ENCODE measurements at places on chromosomes 1 and 21.

GRCh38 chr1:40357625-40358024 is 15.9 kb upstream of the SMAP2 start:
- DNase-seq = no peak

GRCh38 chr1:187891993-187892682 is 1063.4 kb downstream of the PLA2G4A start:
- DNase-seq = no peak

DNA sequence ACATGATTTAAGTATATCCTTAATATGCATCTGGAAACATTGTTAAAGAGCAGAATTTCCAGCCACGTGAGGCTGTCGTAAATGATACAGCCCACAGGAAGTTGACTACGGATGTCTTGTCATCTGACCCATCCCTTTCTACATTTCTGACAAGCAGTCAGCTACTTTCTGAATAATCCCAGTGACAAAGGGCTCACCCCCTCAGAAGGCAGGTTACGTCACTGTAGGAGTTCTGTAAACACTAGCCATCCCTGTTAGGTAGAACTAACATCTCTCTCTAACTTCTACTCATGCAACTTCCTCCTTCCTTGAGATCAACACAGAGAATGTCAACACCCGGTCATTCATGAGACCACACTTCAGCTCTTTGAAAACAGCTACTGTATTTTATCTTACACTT is 259.2 kb downstream of the GREM2 start:
- DNase-seq = no peak

DNA sequence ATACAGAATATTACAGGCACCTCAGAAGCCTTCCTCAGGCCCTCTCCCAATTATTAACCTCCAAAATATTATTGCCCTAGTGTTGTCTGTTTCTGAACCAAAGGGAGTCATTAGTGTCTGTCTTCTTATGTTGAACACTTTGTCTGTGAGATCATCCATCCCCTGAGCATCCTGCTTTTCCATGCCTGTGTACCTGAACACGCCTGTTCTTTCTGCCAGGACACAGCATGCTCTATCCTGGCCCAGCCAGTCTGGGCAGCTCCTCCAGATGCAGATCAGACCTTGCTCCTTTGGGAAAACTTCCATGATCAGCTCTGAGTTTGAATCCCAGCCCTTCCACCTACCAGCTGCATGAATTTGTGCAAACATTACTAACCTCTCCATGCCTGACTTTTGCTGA is 11.0 kb upstream of the CDC42 start:
- no peak for DNase-seq

DNA sequence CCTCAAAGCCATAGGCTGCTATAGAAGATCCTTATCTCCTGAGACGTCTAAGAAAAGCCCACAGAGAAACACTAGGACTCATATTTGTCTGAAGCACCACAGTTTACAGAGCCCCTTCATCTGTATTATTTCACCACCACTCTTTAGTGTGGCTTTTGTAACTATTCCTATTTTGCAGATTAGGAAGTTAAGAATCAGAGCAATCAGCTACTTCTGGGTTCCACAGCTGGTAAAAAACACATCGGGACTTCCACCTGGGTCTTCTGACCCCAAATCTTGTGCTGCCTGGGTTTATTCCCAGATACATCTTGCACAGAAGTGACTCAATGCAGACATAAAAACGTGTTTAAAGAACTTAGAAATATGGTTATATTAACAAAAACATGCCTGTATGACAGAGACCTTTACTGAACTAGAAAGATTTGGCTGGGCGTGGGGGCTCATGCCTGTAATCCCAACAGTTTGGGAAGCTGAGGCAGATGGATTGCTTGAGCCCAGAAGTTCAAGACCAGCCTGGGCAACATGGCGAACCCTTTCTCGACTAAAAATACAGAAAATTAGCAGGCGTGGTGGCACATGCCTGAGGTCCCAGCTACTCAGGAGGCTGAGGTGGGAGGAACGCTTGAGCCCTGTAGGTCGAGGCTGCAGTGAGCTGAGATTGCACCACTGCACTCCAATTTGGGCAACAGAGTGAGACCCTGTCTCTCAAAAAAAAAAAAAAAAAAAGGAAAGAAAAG is 40.9 kb downstream of the ELK4 start:
- DNase-seq = no peak

DNA sequence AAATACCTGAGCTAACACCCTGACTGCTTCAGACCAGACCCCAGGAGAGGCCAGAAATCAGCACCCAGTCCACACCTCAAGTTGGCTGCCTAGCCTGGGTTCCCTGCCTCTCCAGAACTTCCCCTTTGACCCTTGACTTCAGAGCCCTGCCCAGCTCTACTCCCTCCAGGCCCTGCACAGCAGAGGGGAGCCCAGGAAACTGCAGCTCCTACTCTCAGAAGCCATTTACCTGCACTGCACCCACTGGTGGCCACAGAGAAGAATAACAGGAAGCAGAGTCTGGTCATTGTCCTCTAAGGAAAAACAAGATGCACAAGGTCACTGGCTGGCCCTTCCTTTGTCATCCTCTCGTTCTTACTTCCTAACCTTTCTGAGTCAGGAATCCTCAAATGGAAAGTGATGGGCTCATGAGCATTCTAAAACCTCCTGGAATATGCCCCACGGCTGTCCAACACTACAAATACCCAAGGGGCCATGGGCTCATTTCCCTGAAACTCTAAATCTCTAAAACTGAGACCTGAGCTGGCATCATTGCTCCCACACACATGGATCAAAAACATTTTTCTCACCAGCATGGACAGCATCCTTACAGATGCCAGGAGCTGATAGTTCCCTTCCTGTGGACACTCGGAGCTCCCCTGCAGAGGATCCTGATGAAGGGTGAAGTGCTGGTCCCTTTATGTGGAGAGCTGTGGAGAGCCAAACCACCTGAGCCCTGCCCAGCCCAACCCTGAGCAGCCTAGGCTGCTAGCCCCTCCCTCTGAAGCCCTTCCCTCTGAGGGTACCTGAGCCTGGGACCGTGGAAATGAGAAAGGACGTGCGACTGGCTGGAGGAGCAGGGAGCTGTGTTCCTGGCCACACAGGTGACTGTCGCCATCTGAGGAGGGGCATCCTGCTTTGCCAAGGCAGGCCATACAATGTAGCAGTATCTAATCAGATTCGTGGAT is at the start of gene ITLN2:
ITLN2 (minus strand) TSS at position 652 of the 947 bp plus-strand sequence; CDS start at position 584, 68 bp downstream.
- DNase-seq = no peak

GRCh38 chr1:154497026-154497806 is 4.8 kb upstream of the TDRD10 start:
- no peak for DNase-seq

Data from C1 segment of cervical spinal cord (tissue), 14 donors.